Cerebellum (tissue), 4 donors: ENCODE measurements at places on chromosomes 2 and 18.

- DNase-seq: no peak
Observed at GRCh38 chr2:233023007-233023760, 9.3 kb upstream of the NEU2 start.

GRCh38 chr18:68564351-68564750, 150.6 kb downstream of the TMX3 start:
- no peak for DNase-seq

DNA sequence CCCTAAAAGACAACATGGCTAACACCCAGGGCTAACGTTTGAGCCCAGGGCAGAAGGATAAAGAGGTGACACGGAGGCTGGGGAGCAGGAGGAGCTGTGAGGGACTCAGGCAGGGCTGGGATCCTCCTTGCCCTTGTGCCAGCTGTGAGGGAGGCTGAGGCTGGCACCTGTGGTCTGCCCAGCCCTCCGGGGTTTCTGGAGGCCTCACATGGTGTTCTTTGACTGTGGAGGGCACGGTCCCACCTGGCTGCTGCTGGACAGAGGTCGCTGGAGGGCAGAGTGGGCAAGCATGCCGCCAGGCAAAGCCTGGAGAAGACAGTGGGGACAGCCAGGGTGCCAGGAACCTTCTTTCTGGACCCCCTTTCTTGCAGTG, 26.8 kb upstream of the CNNM3 start:
- no peak for DNase-seq

- DNase-seq: no peak
Observed at GRCh38 chr2:54963476-54963875, 86.8 kb downstream of the RTN4 start.

DNA sequence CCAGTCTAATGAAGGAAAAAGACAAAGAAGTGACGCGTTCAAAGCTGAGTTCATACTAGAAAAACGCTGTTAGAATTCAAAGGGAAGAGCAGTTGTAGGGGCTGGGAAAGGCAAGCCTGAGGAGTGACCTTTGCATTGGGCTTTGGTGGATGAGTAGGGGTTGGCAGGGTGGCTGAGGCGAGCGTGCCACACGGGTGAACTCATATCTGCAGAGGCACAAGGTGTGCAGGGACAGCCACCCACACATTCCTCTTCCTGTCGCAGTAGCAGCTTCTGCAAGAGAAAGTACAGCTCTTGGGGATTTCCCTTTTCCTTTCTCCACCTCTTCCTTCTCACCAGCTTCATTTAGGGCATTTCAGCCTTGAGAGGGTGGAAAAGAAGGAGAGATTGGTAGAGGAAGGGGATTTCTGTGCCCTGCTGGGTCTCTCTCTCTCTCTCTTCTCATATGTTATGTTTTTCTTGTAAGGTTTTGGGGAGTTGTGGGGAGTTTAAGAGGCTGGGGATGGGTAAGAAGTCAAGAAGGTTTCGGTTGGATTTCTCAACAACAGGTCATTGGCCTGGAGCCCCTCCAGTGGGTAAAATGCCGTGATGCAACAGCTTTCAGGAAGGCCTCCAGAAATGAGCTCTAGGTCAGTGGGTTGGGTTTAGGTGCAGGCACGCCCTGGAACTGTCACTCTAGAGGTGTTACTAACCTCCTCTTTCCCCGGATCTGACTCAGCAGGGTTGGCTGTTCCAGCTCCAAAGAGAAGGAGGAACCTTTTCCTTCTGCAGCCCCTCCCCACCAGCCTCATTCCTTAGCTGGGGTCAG, 40.1 kb downstream of the ODC1 start:
- DNase-seq: no peak

DNA sequence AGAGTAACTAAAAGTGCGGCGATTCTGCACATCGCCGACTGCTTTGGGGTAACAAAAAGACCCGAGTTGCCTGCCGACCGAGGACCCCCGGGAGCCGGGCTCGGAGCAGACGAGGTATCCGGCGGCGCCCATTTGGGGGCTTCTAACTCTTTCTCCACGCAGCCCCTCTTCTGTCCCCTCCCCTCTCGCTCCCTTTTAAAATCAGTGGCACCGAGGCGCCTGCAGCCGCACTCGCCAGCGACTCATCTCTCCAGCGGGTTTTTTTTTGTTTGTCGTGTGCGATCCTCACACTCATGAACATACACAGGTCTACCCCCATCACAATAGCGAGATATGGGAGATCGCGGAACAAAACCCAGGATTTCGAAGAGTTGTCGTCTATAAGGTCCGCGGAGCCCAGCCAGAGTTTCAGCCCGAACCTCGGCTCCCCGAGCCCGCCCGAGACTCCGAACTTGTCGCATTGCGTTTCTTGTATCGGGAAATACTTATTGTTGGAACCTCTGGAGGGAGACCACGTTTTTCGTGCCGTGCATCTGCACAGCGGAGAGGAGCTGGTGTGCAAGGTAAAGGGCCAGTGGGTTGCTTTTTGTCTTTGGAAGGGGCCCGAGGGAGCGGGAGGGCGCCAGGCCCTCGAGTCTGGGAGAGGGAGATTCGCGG, 1.4 kb downstream of the TRIB2 start:
- DNase-seq: peak; percentile 28

GRCh38 chr2:155696571-155696970, 636.0 kb downstream of the NR4A2 start:
- DNase-seq: no peak

GRCh38 chr2:161088658-161089350, 71.4 kb upstream of the TANK start:
- DNase-seq: no peak

DNA sequence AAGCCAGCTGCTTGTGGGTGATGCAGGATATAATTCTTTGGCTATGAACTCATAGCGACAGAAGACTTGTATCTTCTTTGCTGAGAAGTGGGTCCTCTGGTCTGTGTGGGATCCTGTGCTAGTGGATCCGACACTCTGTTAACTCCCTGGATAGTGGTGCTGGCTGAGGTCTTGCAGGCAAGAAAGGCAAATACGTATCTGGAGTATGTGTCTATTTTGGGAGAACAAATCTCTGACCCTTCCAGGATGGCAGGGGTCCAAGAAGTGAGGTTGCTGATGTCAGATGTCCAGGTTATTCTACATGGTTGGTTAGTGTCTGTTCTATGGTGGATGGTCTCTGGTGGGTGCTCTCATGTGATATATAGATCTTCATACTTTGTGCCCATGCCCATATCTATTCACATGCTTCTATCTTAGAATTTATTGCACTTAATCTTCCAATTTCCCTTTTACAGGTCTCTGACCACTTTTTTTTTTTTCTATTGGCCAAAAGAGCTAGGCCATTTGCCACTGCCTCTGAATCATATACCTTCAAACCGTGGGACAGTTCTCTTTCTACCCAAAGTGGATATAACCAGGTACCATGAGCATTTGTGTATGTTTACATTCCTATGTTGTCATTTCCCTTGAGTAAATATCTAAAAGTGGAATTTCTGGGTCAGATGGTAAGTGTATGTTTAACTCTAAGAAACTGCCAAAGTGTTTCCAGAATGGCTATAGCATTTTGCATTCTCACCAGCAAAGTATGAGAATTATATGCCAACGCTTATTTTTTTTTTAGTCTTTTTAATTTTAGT, 45.1 kb upstream of the RBMS1 start:
- no peak for DNase-seq

DNA sequence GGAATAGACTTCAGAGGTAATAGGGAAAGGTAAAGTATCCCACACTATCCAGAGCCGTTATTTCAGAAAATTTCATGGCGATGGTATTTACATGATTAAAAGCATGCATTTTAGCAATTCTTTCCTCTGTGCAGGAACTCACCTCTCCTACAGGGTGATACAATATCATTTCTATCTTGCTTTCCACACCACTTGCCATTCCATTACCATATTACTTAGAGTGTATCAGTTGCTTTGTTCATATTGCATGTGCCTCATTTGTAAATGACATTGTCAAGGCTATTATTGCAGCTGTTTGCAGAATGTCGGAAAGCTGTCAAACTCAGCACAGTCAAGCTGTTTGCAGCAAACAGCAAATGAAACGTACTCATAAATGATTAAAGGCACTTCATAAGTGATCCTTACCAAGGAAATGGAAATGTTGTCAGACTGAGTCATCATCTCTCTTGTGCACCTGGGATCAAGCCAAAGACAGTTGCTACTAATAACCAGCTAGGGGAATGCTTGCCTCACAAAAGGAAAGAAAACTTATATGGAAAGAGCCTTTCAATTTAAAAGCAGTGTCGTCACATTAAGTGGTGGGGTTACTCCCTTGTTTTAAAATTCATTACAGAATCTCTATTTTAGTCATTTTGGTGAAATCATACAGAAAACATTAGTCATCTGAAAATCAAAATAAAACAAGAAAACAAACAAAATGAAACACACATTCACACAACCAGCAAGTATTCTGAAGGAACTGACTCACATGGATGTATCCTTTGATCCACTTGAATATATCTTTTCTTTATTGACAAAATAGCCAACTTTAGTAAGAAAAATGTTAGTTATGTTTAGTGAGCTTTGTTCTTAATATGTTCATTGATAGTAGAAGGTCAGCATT, 1064.1 kb upstream of the CNTNAP5 start:
- DNase-seq: no peak

DNA sequence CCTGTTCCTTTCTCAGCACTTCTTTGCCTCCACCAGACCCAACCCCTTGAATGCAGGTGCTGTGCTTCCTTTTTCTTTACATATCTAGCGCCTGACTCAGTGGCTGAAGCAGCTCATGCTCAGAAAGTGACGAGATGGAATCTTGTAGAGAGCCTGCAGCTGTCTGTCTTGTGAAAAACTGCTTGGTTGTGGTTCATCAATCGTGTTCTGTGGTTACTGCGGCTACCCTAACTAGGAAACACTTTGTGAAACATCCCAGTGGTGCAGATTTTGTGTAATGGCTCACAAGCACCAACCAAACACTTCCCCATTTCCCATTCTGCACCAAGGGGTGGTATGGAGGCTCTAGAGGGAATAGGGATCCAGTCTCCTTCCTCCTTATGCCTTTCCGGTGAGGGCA, 307.2 kb upstream of the MMADHC start:
- DNase-seq: no peak

DNA sequence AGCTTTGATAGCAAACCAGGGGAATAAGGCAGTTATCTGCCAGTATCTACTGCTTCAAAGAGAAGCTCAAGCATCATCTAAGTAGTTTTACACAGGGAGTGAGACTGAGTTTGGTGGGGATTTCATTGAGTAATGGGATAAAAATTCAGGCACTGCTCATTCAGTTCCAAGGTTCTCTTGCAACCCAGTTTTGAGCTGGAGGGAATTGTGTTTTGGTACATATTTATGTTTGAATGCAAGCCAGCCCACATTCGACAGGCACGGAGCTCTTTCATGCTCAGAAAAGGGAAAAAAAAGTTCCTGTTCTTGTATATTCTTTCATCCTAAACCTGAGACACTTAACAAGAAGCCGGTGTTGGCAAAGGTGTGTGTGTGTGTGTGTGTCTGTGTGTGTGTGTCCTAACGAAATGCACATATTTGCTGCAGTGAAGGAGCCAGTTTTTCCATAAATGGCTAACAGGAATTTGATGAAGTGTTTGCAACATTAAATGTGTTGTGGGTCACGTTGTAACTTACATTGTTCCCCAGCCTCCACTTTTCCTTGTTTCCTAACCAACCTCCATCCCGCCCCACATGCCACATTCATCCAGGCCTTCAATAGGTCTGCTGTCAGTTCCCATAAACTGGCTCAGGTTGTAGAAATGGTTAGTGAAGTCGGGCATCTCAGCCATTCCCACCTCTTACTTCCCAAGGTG, 311.1 kb downstream of the TXNL1 start:
- no peak for DNase-seq

GRCh38 chr2:161273038-161273760, 35.0 kb upstream of the PSMD14 start:
- peak; percentile 30 for DNase-seq

GRCh38 chr2:231573698-231574421, 18.8 kb upstream of the TEX44 start:
- DNase-seq: no peak

DNA sequence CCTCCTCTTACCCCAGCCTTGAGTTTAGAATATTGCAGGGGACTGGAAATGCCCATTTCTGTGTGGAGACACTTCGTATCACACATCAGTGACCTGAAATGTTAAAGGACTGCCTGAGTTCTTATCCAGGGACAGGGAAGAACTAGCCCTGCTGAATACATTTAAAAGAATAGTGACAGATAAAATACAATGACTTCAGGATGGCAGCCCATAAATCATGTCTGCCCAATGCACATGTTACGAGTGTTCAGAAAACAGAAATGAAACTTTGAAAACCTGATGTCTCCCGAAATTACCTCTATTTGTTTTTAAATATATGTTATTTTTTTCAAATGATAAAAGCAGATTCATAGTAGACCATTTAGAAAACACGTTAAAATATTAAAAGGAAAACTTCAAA, 22.3 kb upstream of the RAB12 start:
- DNase-seq: no peak
